ENCODE measurements at places on chromosomes 2 and 18.
A peak's percentile ranks its signal among the peaks of the same experiment; 100 is the strongest.

- DNase-seq, result no peak
Measured at GRCh38 chr2:210250622-210251021, 25.4 kb upstream of the ACADL start.

DNA sequence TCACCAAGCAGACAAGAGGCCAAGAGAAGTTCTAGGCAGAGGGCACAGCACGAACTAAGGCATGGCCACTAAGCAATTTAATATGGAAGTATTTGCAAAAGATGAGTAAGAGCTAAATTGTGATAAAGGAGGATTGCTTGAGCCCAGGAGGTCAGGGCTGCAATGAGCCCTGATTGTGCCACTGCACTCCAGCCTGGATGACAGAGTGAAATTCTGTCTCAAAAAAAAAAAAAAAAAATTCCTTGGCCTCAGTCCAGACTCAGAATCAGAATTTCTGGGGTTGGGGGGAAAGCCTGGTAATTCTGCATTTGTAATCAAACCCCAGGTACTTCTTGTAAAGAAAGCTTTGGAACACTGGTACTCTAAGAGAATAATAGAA lies 46.8 kb upstream of the RTN4 start:
- DNase-seq, result no peak

GRCh38 chr18:5462227-5462626 lies 81.6 kb downstream of the EPB41L3 start:
- DNase-seq, result no peak

- no peak for DNase-seq
Measured at GRCh38 chr18:54035927-54036326, 188.5 kb downstream of the MBD2 start.

GRCh38 chr2:36740061-36740460 lies 43.6 kb downstream of the VIT start:
- DNase-seq, result no peak

DNA sequence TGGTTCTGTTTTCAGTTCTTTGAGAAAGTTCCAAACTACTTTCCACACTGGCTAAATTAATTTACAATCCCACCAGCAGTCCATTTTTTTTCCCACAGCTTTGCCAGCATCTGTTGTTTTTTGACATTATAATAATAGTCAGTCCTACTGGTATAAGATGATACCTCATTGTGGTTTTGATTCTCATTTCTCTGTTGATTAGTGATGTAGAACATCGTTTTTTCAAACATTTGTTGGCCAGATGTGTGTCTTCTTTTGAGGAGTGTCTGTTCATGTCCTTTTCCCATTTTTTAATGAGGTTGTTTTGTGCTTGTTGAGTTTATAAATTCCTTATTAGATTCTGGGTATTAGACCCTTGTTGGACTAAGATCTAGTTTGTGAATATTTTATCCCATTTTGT lies 376.8 kb upstream of the NT5C1B start:
- no peak for DNase-seq

DNA sequence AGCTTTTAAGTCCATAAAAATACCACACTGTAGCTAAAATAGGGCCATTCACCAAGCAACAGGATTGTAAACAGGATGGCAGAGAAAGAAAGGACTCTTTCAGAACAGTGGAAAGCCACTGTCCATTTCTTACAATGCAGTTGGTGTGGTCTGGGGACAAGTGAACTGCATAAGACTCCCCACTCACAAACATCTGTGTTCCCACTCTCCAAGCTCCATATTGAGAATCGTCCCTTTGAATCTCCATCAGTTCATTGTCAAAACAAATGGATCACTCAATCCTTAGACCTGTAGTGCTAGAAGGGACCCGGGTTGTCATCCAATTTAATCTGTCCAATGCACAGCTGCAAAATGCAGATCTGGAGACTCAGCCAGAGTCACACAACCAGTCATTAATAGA lies 347.4 kb upstream of the KLHL29 start:
- no peak for DNase-seq

GRCh38 chr2:120624738-120625446 lies 110.8 kb upstream of the GLI2 start:
- no peak for DNase-seq

DNA sequence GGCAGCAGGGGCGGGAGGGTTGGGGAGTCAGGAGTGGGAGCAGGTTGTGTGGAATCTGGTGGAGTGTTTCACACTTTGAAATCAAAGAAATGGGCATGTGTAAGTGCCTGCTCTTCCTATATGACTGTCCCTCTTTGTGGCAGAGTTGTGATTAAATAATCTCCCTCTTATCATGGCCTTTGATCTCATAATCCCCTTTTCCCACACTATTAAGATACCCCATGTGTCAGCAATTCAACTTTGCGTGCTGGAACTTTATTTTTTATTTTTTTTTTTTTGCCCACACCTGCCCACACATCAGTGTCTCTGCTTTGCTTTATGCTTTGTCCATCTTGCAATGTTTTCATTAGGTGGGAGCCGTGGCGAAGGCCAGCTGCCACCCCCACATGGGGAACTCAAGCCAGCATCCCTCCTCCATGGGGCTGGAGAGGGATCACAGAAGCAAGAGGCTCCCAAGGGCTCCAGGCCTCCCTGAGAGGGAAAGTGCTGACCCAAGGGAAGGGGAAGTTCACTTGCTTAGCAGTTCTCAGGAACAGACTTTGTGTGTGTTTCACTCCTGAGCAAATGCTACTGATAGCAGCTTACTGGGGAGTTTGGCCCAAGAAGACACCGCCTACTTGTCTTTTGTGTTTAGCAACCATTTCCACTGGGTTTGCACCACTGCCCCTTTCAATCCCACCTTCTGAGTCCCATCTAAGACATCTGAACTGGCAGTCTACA lies 243.4 kb downstream of the BCL11A start:
- no peak for DNase-seq

GRCh38 chr2:54965425-54965824 lies 84.8 kb downstream of the RTN4 start:
- DNase-seq, result no peak

DNA sequence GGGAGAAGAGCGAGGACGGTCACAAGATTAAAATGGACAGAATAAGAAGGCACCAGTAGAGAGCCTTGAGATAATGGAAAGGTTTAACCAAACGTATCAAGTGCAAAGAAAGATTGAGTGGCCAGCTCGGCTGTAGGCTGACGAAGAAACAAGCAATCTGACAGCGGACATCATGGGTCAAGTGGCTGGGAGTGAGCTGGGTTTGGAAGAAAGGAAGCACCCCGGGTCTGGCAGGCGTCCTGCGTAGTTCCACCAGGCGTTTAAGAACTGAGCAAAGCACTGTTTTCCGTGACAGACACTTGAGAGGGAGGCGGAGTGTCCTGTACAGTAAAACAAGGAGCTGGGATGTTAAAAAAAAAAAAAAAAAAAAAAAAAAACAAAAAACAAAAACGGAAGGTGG lies 27.1 kb downstream of the DAPL1 start:
- DNase-seq, result no peak

GRCh38 chr2:152875701-152876695 lies 157.6 kb downstream of the ARL6IP6 start:
- DNase-seq, result no peak

- DNase-seq, result no peak
Measured at GRCh38 chr2:32976409-32977063, 29.8 kb downstream of the LTBP1 start.

DNA sequence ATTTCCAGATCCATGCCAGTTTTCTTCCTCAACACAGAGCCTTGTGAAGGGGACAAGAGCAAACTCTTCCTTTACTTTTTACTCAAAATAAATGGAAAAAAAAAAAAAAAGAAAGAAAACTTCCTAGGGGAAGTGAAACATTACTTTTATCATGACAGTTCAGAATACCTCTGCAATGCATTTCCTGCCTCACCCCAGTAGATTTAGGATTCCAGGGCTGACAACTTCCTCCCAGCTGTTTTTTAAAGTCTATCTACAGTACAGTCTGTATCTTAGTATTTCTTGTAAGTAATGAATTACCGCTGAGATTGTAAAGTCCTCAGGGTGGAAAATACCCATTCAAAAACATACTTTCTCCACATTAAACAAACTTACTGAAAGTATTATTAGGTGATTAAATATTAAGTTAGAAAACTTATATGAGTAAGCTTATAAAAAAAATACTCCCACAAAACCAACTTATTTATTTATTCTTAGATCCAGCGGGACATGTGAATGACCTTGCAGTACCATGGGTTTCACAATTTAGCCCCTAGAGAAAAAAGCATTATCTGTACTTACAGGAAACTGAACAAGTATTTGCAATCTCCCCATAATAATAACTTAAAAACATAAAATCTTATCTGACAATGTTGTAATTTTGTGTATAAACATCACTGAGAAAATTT lies 117.7 kb downstream of the RBMS1 start:
- no peak for DNase-seq

GRCh38 chr18:73920033-73920432 lies 227.6 kb downstream of the FBXO15 start:
- DNase-seq, result no peak

- no peak for DNase-seq
Measured at GRCh38 chr2:11466307-11467128, 557 bp upstream of the E2F6 start.

GRCh38 chr18:74905247-74905646 lies 303.7 kb downstream of the PTGR3 start:
- DNase-seq, result no peak

- no peak for DNase-seq
Measured at GRCh38 chr2:179070895-179071294, 21.0 kb upstream of the CCDC141 start.

DNA sequence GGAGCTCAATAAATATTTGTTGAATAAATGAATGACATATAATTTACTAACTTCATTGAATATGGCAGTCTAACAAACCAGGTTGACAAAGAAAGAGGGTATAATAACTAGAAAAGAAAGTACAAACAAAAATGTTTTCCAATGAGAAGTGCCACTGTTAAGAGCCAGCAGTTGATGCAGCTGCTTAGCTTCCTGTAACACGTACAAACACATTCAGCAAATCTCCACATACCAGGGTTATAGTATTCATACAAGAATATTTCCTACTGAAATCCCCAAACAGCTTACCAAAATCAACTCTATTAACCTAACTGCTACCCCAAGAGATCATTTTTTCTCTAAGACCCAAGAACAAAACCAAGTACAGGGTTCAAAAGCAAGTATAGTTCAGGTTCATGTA lies 77.7 kb downstream of the THADA start:
- DNase-seq, result no peak

DNA sequence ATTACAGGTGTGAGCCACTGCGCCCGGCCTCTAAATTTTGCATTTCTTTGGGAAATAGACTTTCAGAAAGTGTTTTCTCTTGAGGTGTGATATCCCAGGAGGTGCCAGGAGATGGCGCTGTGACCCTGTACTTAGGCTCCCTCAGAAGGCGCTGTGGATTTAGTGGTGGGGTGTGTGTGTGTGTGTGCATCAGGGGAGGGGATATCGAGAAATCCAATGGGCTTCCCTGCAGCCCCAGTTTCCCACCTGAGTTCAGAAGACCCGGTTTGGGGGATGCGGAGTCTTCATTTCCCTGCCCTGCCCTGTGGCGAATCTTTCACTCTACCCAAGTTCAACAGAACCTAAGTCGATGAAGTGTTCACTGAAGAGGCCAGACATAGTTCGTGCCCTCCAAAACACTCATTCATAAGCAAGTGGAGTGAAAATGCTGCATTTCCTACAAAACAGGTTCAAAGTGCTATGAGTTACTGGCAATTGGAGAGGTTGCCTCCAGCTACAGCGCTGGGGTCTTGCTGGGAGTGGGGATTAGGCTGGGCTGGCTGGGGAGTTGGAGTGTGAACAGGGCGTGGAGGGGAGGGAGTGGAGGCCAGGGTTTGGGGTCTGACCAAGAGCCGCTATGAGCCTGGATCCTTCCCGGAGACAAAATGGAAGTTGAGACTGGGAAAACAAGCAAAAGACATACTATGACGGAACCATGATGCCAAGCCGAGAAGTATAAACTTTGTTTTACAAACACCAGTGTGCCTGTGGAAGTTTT lies 6.5 kb upstream of the WNT6 start:
- peak; percentile 80 for DNase-seq

DNA sequence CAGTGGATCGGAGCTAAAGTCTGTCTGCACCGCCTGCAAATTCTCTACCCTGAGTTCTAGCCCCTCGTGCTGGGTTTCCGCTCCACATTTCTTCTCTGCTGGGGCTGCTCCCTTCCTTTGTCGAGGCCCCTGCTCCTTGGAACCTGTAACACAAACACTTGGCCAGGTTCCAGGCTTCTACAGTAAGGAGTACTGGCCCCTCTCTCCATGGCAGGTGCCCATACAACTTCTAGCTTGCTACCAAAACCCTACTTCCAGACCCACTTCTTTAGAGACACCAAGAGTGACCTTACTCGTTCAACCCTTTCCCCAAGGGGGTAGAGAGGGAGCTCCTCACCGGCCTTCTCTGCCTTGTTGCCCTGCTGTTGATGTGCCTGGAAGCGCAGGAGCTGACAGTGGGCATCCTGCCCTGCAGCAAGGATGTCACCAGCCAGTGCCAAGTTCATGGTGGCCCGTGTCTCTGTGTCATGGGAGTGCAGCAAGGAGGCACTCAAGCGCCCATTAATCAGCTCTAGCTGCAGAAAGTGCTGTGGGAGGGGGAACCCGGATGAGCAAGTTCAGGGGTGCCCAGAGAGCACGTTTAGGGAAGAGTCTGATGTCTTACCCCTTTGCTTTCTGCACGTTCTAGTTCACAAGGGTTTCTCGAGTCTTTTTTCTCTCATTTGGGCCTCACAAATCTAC lies 1.1 kb downstream of the PREB start:
- peak; percentile 50 for DNase-seq

DNA sequence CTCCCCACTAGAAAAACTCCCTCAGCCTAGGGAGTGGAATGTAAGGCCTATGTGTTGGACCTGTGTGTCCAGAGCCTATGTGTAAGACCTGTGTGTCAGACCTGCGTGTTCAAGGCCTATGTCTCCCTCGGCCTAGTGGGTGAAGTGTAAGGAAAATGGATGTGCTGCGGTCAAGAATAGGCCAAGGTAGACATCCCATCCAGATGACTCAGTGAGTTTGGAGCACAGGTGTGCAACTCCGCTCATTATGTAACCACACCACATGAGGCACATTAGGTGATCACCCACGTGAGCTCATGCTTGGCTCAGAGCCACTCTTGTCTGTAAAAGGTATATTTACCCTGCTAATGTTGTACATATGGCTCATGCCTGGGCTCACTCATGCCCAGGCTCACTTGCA lies 565.3 kb upstream of the CRIM1 start:
- no peak for DNase-seq

GRCh38 chr18:44464398-44465180 lies 216.1 kb upstream of the SETBP1 start:
- DNase-seq, result no peak

DNA sequence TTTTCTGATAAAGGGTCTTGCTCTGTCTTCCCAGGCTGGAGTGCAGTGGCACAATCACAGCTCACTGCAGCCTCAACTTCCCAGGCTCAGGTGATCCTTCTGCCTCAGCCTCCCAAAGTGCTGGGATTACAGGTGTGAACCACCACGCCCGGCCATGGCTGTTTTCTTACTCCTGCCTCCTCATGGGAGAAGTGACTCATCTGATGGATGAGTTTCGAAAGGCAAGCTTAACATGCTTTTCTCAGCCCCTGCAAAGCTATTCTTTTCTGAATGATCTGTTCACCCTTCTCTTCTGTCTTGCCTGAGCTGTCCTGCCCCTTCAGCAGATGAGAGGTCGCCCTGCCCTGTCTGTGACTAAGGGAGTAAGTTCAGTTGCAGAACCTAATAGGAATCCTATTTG lies 929 bp upstream of the CREG2 start:
- DNase-seq, result no peak

- no peak for DNase-seq
Measured at GRCh38 chr2:36562240-36562639, 35.7 kb downstream of the FEZ2 start.

- DNase-seq, result no peak
Measured at GRCh38 chr2:144890828-144891227, 370.9 kb upstream of the ZEB2 start.

All from activated naive CD4-positive, alpha-beta T cell treated with anti-CD3 and anti-CD28 coated beads for 36 hours (primary cell).